ENCODE measurements at places on chromosomes 3 and 15.

- DNase-seq, result no peak
Observed at GRCh38 chr15:91711384-91712033, 142.0 kb upstream of the SLCO3A1 start.

DNA sequence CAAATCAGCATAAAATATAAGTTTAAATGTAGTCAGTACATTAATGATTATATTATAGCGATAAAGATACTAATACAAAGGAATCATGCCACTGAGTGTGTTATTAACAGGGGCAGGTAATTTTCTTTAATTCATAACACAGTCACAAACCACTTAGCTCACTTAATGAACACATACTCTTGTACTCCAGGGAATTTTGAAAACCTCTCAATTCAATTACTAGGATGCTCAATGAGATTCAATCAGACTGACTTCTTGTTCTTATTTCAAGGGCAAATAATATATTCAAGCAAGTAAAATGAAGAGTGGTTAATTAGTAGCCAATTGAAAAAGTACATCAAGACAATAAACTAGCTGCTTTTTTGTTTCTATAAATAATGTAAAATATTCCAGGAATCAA is 5.8 kb upstream of the SUCNR1 start:
- no peak for DNase-seq

- no peak for DNase-seq
Observed at GRCh38 chr15:77354063-77354462, 65.8 kb downstream of the PEAK1 start.

DNA sequence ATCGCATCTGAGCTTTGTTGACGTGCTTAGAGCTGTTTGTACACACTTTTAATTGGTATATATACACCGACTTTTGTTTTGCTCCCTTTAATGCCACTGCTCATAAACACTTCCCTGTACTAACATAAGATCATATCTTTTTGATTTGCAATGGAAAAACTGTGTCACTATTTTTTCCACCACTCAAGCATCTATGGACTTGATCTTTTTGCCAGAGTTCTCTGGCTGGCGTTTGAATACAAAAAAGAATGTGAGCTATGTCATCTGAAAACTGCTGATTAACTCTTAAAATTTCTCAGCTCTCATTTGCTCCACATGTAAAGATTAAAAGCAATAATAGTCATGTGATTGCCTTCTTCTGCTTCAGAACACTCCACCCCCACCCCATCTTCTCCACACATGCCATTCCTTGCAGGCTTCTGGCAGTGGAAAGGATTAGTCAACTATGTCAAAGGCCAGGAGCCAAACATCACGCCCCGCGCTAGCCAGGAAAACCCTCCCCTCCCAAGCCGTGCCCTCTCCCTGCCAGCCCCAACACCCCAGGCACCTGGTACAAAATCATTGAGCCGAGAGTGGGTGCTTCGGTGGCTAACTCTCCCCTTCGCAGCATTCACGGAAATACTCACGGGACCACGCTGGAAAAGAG is 123.4 kb upstream of the MEF2A start:
- DNase-seq, result no peak

GRCh38 chr15:29143909-29144635 is 125.5 kb downstream of the NSMCE3 start:
- DNase-seq, result no peak

DNA sequence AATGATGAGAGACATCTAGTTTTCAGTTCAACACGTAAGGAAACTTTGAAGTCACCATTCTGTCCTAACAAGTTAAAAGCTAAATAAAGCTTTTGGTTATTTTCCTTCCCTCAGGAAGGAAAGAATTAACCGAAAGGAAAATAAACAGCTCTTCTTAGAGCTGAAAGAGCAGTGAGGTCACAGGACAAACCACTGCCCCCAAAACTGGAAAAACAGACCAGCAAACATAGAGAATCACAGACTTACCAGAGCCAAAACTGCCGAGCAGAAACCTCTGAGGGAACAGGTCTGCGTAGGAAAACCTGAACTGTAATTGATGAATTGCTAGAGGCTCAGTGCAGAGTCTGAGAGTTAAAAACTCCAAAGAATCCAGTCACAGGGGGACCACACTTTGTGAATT is 14.7 kb downstream of the USP50 start:
- DNase-seq, result no peak

Measured in stimulated activated CD4-positive, alpha-beta T cell treated with anti-CD3 and anti-CD28 coated beads, TNF-alpha, amount 100 ng/mL, for 1 hour (primary cell).